ENCODE measurements at places on chromosomes 13 and 19. TPM values are rescaled to one million over a fixed set of nuclear protein-coding genes. Genes with fewer than 3 reads are reported as not detected.

- H3K27ac ChIP-seq = no peak overlapping the region
- H3K36me3 ChIP-seq = no peaks in the 10 kb centered on the region
- no peak overlapping the region for H3K4me3 ChIP-seq
Measured at GRCh38 chr13:69291292-69291906, 816.2 kb upstream of the ATXN8OS start.

DNA sequence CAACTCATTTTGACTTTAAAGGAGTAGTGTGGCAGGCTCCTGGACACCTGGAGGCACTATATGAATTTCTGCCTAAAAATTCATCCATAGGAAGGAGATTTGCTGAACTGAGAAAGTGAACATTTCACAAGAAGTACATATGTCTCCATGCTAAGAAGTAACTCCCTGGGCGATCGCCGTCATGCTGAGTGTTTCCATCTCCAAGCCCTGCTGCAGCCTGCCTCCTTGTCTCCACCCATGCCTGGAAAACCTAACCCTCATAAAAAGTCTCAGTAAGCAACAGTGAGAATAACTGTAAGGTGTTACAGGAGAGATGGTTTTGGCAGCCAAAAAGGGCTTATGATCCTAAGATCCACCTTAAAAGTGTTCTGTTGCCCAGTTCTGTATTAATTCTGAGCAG is 251.3 kb downstream of the SHISA2 start:
- DNase-seq = no peak
- no peak overlapping the region for H3K27ac ChIP-seq

DNA sequence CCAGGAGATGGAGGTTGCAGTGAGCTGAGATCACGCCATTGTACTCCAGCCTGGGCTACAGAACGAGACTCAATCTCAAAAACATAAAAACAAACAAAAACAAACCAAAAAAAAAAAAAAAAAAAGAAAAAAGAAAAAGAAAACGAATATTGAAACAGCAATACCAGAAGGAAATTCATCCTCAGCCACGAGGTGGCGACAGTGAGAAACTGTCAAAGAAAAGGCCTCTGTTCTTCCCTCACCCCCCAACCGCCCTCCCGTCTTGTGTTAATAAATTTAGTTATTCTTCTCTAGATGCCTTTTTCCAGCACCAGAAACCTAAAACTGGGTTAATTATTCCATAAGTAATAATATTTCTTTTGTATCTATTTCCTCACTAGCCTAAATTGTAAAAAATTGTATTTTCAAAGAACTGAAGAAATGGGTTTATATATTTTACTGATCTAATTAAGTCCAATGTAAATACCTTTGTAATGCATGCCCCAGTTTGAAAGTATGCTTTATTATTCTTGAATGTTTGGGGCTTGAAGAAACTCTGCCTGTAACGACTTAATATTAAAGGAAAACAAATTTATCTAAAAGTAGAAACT is 38.6 kb downstream of the LIG4 start:
- peak; percentile 44 for DNase-seq
- no peak overlapping the region for H3K27ac ChIP-seq
- H3K4me1 ChIP-seq = no peaks in the 10 kb centered on the region
- no peaks in the 10 kb centered on the region for H3K27me3 ChIP-seq

DNA sequence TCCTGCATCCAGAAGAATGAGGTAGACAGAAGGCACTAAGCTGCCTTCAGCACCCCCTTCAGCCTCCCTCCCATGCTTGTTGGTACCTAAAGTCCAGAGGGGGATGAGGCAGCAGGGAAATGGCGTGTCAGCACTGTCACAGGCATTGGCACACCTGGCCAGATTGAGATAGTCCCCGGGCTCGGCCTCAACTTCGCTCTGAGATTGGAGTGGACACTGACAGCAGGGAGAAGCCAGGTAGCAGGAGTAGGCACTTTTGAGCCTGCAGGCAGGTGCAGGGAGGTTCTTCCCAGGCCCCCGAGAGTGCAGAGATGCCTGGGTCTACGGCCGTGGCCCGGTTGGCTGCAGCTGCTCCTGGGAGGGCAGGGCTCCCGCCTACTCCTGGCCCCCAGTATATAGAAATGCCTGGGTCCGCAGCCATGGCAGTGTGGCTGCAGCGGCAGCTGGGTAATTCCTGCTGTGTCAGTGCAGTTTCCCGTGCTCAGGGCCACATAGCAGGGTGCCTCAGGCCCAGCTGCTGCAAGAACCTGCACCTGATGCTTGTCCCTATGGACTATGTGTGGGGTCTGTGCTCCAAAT is 160.3 kb downstream of the SLITRK6 start:
- no peak for DNase-seq
- no peak overlapping the region for H3K4me3 ChIP-seq
- H3K27me3 ChIP-seq = no peaks in the 10 kb centered on the region

- H3K27me3 ChIP-seq = no peaks in the 10 kb centered on the region
- no peak for DNase-seq
- peaks cover 49% of the 10 kb centered on the region for H3K4me1 ChIP-seq
- H3K4me3 ChIP-seq = no peak overlapping the region
- H3K27ac ChIP-seq = peak overlapping the region; percentile 89
- H3K36me3 ChIP-seq = no peaks in the 10 kb centered on the region
Measured at GRCh38 chr13:44236801-44237207, 136.8 kb upstream of the SERP2 start.

The LRRC8E gene
- 0.58 TPM for total RNA-seq

The ZNF677 gene
- total RNA-seq = not detected

The FAM124A gene
- total RNA-seq = 4.7 TPM

The GPR12 gene
- 0.18 TPM for total RNA-seq

GRCh38 chr13:63206461-63206860 is 1790.8 kb upstream of the PCDH20 start:
- H3K27ac ChIP-seq = no peak overlapping the region
- H3K27me3 ChIP-seq = no peaks in the 10 kb centered on the region
- H3K4me1 ChIP-seq = no peaks in the 10 kb centered on the region
- no peak overlapping the region for H3K4me3 ChIP-seq
- no peaks in the 10 kb centered on the region for H3K36me3 ChIP-seq
